ENCODE measurements at places on chromosomes 7 and 10.

DNA sequence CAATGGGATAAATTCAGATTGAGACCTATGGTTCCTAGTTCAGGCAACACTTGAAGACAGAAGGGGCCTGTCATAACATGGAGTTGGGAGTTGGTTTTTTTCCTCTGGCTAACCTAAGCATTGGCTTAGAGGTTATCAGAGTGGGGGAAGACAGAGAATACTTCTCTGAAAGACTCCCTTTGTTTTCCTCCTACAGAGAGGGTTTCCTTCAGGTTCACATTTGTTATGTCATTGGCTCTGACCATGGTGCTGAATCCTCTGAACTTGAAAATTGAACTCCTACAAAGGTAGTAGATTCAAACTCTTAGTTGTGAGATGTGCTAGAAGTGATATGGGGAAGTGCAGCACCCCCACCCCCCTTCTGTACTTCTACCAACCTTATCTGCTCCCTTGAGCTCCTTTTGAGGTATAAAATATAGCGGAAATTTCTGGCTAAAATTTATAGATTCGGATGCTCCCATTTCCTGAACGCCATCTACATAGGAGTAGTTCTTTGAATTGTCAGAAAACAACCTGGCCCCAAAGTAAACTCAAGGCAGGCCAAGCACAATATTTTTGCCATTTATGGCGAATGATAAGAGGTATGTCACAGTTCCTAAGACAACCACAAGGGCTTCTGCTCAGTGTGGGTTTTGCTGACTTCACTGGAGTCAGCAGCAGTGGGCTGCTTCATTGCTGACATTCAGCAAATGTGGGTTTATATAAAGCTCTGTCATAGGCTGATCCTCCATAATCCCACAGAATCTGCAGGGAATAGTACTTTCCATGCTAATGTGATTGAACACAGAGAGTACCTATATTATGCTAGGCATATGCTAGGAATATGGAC, 131.6 kb upstream of the KLF14 start:
- no peak for DNase-seq

- DNase-seq: no peak
These were observed 284.5 kb upstream of the KLF6 start for GRCh38 chr10:4069491-4069890.

DNA sequence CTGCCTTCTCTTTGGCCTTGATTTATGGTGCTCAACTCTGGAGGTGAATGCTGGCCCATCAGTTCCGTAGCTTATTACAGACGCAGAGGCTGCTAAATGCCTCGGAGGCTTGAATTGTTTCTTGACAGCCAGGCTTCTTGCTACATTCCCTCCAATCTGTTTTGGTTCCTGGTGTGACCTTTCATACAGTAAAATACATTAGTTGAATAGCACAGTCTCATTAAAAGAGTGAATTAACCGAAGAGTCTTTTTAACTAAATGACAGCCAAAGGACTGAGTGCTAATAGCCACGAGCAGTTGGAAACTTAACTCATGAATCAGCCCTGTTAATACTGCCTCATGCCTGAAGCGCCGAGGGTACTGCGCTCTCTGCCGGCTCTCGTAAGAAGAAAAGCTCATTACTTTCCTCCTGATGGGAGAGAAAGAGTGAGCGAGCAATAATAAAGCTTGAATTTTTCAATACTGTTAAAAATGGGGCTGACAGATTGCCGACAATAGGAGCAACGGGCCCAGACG, 236.4 kb upstream of the GPR26 start:
- no peak for DNase-seq

- no peak for DNase-seq
These were observed 29.6 kb downstream of the RPS24 start for GRCh38 chr10:78063236-78063635.

DNA sequence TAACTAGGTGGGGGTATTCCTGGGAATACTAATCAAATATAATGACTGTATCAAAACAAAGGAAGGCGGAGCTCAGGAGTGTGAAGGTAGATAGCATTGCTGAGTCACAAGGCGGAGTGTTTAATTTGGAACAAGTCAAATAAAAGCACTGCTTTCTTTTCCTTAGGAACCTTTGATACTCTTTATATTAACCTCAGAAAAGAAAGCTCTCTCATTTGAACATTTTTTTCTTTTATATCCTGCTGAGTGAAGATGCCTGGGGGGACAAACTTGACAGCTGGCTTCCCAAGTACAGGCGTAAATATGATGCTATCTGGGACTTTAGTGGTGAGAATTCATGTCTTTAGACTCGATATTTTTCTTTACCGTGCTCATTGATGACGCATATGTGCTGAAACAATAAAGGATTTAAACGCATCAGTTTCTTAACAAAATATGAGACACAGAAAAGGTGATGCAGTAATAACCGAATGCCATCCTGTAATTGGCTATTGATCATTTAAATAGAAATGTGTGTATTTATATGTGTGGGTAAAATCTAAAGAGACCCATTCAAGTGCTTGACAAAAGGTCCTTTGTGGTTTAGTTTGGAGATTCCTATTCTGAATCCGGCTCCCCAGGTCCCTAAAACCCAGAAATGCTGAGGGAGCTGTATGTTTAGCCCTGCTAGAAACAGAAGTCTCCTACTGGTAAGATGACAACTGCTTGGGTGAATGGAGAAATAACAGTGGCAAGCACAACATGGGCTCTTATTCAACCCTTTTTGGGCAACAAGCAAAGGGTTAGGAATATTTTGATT, 102.7 kb downstream of the PRTFDC1 start:
- DNase-seq: no peak

DNA sequence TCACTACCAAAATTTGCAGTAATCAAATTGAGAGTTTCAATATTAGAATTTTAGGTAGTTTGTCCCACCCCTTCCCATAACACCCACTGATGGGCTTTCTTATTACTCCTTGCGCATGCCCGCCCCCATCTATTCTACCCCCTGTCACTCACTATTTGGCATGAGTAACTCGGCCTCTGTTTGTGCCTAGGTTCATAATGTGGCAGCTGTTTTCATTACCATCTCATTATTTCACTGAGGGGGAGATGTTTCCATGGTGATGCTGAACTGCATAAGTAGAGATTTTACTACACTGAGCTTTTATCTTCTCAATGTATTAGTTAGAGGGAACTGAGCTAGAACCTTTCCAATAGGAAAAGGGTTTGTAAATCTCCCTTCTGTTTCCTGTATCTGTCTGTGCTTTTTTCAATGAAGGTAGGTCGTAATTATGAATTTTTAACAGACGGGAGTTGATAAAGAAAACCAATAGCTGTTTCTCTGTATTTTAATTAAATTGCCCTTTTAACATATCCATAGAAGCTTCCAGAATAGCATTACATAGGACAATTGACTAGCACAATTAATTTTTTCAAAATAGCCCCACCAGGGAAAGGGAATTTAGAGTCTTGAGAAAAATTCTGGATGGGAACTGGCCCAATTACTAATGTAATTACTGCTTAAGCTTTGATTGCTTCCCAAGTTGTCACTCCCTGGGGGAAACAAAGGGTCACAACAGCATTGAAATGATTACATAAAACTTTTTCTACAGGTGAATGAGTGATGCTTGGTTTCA, 33.4 kb downstream of the PRPS1L1 start:
- DNase-seq: no peak

DNA sequence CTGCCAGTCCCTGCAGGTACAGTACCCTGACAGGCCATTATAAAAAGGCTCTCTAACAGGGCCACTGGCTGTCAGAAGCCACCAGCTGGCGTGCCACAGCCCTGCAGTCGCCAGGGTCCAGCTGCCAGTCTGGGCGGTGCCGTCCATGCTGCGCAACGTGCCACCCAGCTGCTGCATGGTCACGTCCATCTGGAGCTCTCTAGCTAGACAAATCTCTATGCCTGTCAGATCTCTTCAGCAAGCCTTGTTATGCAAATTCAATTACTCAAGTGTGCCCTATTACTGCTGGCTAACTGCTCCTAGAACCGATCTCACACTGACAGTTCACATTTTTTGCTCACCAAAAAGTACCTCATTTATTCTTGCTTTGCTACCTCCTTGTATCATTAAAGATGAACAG, 75.9 kb downstream of the HIBADH start:
- no peak for DNase-seq

DNA sequence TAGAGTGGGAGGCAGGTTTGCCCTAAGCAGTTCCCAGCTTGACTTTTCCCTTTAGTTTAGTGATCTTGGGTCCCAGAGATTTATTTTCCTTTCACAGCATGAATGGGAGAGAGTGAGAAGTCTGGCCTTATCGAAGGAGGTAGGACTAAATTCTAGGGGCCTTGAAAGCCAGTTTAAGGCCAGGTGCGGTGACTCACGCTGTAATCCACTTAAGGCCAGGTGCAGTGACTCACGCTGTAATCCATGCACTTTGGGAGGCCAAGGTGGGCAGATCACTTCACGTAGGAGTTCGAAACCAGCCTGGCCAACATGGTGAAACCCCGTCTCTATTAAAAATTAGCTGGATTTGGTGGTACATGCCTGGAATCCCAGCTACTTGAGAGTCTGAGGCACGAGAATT, 392.2 kb downstream of the ACTR3B start:
- DNase-seq: no peak

DNA sequence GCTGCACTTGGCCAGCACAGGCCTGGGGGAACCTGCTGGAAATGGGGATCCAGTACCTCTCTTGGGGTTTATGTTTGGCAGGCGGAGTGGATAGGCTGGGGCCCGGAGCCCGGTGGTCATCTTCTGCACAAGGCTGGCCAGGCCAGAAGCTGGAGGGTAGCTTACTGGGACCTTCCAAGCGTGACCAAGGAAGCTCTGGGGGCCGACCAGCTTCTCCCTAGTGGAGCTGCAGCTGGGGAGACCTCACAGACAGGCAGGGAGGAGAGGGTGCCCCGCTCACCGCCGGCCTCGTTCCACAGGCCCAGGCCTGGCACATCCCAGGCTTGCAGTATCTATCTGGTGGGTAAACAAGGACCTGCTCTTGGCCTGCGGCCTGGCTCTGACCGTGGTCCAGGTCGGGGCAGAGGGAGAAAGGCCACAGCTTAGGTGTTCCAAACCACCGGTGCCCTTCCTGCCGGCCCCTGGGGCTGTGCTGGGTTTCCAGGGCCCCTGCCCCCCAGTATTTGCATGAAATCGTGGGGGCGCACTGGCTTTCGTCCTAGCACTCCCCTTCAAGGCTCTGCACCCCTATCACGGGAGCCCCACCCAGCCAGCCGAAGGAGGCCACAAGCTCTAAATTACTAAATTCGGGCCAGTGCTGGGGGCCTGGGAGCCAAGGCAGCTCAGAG, 1.5 kb upstream of the ELFN1 start:
- DNase-seq: no peak

- DNase-seq: no peak
These were observed 78.7 kb downstream of the NKX6-2 start for GRCh38 chr10:132707121-132707775.

Measured in anterior cingulate cortex (tissue), 58 donors.